Activated naive CD8-positive, alpha-beta T cell treated with anti-CD3 and anti-CD28 coated beads, Interleukin-2, amount 10 ng/mL, durations not matched to agents 7 days and 5 days (primary cell): ENCODE measurements at places on chromosomes 12 and 14. TPM values are rescaled to one million over a fixed set of nuclear protein-coding genes. Genes with fewer than 3 reads are reported as not detected.

DNA sequence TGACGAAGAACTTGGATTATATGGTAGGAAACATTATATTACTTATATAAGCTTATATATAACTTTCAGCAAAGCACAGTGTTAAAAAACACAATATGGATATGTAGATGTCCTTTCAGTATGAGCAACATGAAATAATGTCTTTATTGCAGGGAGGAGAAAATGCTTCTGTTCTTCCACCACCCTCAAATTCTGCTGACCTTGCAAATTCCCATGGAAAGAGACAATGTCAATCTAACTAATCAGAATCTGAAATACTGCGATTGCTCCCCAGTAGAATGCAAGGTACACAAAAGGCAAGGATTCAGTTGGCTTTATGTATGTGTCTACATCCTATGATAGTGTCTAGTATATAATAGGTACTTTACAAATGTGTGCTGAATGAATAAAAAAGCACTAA lies 26.4 kb downstream of the MGAT4C start:
- no peak for DNase-seq

ASIC1 gene
- total RNA-seq: 31.3 TPM

GRCh38 chr14:98580131-98580678 lies 691.8 kb downstream of the BCL11B start:
- DNase-seq: no peak

FLRT2 gene
- not detected for total RNA-seq

GRCh38 chr14:104189629-104190335 lies 51.4 kb downstream of the KIF26A start:
- no peak for DNase-seq

GRCh38 chr12:96371138-96371789 lies 29.0 kb downstream of the CDK17 start:
- DNase-seq: no peak

- no peak for DNase-seq
Observed at GRCh38 chr12:113684908-113685782, 213.5 kb upstream of the LHX5 start.

TPPP2 gene
- not detected for total RNA-seq

RFX4 gene
- not detected for total RNA-seq

DNA sequence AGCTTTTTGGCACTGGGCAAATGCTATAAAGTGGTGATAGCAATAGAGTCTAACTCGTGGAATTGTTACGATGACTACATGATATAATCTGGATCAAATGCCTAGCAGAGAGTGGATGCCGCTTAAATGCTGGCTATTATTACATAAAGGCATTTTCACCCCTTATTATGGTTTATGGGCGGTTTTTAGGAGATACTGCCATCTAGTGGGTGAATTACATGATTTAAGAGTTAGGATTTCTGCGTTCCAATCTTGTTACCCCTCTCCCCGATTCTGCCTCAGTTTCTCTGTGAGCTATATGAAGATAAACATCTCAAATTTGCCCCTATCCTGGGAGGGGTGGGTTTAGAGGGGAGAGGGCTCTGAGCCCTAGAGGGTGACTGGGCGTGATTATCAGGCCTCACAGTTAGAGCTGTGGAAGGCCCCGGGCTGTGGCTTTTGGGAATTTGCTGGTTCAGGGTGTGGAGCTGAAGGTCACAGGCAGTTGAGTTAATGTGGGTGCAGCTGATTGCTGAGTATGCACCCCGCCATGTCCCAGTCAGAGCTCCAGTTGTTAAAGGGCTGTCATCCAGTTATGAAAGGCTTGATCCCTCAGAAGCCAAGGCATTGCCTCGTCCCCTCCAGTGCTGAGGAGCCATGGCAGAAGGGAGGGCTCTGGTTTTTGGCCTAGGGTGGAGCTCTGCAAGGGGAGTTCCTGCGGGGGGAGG lies 14.4 kb downstream of the CLSTN3 start:
- DNase-seq: no peak

GRCh38 chr12:113833422-113833821 lies 132.7 kb downstream of the RBM19 start:
- DNase-seq: no peak

DNA sequence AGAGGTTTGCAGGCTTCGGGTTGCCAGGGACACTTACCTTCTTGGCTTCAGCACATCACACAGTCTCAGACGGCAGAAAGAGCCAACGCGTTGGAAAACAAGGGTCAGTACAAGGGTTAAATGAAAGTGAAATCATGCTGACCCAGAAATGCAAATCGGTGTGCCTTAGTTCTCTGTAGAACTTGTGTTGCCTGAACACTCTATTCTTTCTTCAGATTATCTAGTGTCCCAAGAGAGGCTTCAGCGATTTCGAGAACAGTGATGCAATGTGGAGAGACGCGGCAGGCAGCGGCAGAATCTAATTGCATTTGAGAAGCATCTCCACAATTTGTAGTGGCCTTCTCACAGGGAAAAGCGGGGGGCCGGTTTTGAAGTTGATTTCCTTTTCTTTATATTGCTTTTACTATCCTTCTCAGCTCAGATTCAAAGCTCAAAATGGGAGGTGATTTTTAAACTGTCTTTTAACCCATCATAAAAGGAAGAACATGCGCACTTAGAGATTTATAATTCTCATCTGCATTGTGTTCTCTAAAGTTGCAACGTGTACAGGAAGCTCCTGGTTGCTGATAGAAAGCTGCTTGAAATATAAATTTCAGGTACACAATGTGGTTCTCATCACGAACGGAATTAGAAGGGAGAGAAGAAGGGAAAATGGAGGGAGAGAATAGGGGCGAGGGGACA lies 67.8 kb upstream of the EGLN3 start:
- no peak for DNase-seq
